ENCODE measurements at places on chromosomes 12 and 14.

- no peak for DNase-seq
Measured at GRCh38 chr14:73935666-73936065, 14.2 kb downstream of the FAM161B start.

GRCh38 chr12:107492393-107493134, 193.0 kb upstream of the PWP1 start:
- no peak for DNase-seq

DNA sequence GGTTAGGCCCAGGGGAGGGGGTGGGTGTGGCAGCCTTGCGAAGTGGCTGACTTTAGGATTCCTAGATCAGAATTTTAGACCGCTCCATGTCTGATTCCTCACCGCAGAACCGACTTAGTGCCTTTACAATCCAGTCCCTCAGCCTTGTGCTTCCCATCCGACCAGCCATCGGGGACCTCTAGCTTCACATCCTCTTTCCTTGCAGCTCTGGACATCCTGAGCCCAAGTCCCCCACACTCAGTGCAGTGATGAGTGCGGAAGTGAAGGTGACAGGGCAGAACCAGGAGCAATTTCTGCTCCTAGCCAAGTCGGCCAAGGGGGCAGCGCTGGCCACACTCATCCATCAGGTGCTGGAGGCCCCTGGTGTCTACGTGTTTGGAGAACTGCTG, 557 bp downstream of the COPS7A start:
- DNase-seq = peak; percentile 27

GRCh38 chr12:113240395-113240794, 19.1 kb downstream of the TPCN1 start:
- no peak for DNase-seq

- no peak for DNase-seq
Measured at GRCh38 chr12:62516927-62517326, 50.3 kb downstream of the MON2 start.

GRCh38 chr14:50027816-50028215, 88.6 kb downstream of the VCPKMT start:
- DNase-seq = no peak

DNA sequence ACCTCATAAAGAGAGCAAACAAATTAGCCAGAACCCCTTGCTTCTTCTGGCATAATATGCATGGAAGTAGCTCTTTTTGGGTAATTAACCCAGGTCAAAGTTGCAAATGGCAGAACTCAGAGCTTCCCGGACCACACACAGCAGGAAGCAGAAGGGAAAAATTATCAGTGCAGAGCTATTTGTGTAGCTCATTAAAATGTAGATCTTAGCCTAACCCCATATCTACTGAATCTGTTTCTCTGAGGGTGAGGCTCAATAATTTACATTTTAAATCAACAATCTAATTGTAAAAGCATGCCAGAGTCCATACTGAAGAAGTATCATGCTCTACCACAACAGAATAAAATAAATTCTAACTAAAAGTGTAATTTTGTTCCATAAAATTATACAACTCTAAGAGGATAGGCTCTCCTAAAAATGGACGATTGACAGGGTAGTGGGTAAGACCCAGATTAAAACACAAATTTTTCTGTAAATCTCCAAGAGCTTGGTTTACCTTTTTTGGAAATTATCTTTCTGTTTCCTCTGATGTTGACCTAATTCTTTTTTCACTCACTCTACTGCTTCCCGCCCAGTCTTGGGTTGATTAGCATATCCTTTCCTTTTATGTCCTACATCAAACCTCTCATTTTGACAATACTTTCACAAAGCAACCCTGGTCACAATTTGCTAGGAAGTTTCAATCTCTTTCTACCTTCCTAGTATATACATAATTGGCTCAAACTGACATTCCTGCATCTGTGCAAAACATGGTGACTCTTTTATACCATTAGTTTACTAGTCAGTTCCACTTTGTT, 213.3 kb upstream of the SLC16A7 start:
- DNase-seq = no peak

DNA sequence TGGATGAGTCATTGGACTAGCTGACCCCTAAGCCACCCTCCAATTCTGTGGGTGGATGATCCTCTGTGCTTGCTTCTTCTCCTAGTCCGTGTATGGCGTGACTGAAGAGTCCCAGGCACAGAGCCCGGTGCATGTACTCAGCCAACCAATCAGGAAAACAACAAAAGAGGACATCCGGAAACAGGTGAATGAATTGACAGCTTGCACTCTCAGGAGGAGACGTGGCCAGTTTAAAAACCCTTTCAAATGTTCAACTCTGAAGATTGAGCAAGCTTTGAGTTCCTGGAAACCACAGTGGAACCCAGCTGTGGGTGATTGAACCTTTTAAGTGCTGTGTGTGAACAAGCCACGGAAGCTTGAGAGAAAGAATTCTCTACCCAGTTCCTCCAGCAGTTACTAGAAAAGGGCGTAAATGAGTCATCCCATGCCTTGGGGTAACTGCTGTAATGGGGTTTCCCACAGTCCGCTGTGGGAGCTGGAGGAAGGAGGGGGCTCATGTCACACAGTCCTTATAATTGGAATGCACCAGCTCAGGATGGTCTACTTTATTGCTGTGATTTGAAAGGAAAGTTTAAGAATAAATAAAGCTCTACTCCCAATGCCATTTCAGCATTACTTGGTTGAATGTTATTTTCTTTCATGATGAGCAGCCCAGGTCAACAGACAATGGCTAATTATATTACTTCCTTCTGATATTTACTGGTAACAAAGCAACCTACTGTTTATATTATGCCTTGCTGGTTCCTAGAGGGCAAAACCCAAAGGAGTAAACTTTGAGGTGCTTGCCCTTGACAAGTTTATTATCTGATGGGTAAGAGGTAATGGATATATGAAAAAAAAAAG, 417.0 kb downstream of the DPF3 start:
- peak; percentile 31 for DNase-seq

DNA sequence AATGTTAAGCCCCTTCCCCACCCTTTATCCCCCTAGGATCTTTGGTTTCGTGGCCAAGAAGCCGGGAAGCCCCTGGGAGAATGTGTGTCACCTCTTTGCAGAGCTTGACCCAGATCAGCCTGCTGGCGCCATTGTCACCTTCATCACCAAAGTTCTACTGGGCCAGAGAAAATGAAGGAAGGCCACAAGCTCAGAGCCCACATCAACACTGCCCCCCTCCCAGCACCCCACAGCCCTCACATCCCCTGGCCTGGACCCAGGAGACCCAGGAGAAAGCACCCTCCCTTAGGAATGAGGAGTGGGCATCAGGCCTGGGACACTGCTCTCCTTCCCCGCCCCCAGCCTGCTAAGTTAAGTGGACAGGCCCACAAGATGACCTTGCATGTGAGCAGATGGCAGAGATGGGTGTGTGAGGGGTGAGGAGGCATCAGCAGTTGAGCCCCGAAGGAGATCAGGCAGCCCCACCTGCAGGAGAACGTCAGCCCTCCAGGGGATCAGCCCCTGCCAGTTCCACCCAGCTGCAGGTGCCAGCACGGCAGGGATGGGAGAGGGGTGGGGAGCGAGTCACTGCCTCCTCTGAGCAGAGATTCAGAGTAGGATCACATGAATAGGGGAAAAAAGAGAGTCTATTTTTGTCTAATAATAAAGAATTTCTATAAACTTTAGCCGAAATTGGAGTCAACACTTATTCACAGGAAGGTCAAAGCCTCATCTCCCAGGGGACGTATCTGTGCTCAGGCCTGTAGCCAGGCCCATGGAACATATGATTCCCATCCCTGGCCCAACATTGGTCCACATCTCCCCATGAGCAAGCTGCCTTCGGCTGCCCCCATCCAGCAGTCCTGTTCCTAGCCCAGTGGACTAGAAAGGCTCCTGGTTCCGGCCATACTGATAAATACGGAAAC, 14.1 kb downstream of the TNS2 start:
- no peak for DNase-seq

- no peak for DNase-seq
Measured at GRCh38 chr12:72264548-72265175, 7.5 kb upstream of the TRHDE start.

- no peak for DNase-seq
Measured at GRCh38 chr14:93137864-93138263, 22.1 kb upstream of the ITPK1 start.

DNA sequence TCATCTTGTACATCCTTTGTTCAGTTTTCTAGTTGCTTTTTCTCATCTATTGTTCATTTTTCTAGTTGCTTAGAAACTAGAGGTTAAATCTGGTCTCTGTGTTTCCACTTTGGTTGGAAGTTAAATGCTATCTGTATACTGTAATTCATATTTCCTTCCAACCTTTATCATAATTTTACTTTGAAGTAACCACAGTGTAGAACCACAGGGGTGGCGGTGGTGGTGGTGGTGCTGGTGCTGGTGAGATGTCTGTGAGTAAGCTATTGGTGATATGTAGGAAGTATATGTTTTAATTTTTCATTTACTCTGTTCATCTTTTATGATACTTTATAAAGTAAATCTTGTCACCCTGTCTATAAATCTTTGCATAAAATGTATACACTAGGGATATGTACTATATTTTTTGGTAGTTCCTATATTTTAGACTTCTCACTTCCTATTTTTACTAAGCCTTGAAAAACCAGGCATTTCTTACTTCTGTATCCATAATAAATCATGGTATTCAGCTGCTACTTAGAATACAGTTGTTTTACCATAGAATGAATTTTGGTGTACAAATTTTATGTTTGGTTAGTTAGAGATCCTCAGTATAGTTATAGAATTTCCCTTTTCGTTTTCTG, 31.9 kb downstream of the CCDC91 start:
- DNase-seq = peak; percentile 53

GRCh38 chr12:116101991-116102390, 175.5 kb downstream of the MED13L start:
- no peak for DNase-seq

- DNase-seq = no peak
Measured at GRCh38 chr14:63454863-63455622, 88.1 kb downstream of the PPP2R5E start.

DNA sequence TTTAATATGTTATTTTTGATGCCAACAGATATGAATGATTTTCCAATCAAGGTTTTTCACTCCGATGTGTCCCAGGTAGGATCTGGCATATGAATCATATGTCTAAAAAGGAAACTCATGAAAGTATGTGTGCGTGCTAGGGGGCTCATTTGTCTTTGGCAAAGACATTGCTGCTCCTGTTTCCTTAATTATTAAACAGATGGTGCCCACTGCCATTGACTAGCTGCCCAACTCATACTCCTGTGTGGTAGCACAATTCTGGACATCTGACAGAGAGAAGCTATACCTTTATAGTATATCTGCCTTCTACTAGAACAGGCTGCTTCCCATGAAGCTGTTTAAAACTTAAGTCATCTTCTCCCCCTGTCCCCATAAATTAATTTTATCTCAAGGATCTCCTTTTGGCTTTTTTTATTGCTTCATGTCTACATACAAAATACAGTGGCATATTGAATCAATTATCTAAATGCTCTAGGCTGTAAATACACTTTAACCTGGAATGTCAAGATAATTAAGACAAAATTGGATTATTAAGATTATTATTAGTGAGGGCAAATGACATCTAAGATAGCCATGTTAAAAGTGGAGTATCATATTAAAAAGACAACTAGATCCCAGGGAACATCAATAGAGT, 1.4 kb upstream of the PDE3A start:
- no peak for DNase-seq

DNA sequence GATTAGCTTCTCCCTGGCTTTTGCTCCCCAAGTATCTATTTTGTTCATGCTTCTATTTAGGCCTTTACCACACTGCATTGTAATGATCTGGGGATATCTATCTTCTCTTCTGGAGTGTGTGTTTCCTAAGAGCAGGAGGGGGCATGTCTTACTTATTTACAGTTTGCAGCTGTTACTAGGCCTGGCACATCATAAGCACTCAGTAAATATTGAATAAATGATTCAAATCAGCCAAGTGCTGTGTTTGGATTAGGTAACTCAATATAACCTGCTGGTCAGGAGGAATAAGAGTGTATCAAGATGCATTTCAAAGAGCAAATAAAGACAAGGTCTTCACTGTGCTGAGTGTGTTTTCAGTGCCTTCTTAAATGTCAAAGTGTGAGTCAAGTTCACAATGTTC, 186.1 kb downstream of the FOXG1 start:
- no peak for DNase-seq

DNA sequence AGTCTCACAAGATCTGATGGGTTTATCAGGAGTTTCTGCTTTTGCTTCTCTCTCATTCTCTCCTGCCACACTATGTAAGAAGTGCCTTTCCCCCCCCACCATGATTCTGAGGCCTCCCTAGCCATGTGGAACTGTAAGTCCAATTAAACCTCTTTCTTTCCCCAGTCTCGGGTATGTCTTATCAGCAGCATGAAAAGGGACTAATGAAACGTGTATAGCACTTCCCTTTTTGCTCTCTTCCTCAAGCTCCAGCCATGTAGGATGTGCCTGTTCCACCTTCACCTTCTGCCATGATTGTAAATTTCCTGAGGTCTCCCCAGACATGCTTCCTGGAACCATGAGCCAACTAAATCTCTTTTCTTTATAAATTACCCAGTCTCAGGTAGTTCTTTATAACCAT, 7.0 kb upstream of the CRACR2A start:
- DNase-seq = no peak

- DNase-seq = peak; percentile 79
Measured at GRCh38 chr14:91349481-91350074, 68.0 kb downstream of the CCDC88C start.

GRCh38 chr14:95483309-95484165, 32.9 kb downstream of the SYNE3 start:
- DNase-seq = no peak

GRCh38 chr12:230925-231671, 17.1 kb upstream of the SLC6A12 start:
- no peak for DNase-seq

- no peak for DNase-seq
Measured at GRCh38 chr12:97181571-97182265, 274.7 kb downstream of the NEDD1 start.

GRCh38 chr12:96230646-96231045, 36.5 kb downstream of the ELK3 start:
- no peak for DNase-seq

DNA sequence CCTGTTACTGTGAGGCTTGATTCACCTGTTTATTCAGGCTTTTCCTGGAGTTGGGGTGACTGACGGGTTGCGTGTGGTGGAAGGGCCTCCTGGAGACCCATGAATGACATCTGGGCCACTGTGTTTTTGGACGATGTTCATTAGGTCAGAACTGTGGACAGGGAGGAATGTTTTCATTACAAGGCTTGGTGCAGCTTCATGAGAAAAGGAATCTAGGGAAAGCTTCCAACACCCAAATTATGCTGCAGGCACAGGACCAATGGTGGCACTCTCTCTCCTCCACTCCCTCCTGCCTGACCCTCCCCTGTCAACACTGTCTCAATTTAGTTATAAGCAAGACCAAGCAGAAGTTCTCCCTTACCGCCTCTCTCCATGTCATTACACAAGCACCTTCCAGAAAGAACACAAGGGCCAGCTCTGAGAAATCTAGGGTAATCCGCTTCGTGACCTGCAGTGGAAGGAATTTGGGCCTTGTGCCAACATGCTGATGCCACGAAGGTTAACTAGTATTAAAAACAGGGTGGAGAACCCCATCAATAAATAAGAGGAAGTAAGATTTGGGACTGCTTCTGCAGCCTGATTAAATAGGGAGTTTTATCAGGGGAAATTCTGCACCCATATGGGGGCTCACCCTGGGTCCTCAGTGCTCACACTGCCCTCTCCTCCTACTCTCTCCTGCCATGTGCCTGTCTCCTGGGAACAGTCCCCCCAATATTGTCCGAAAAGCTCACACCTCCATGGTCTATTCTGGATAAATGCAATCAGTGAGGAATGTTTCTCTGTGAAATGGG, 200.3 kb downstream of the KTN1 start:
- DNase-seq = no peak
